Smooth muscle cell of the umbilical artery (primary cell): ENCODE measurements at places on chromosomes 2 and 18. TPM values are rescaled to one million over a fixed set of nuclear protein-coding genes. Genes with fewer than 3 reads are reported as not detected.

Gene SIX2
- 0.05 TPM in 1 of 2 replicates, not detected in the other for total RNA-seq

Gene ANKRD62
- not detected in 2 replicates for total RNA-seq

Gene RTKN
- 14.6 and 17.6 TPM in 2 replicates for total RNA-seq

Gene CYP27C1
- total RNA-seq = not detected in 2 replicates

Gene DAW1
- total RNA-seq = 0.59 and 2.4 TPM in 2 replicates

Gene TNFRSF11A
- under 0.01 and 0.14 TPM in 2 replicates for total RNA-seq

Gene SCLY
- total RNA-seq = 14.8 and 16.9 TPM in 2 replicates

Gene SCYGR4
- total RNA-seq = not detected in 2 replicates

Gene ONECUT2
- under 0.01 and 0.05 TPM in 2 replicates for total RNA-seq

Gene AQP12B
- total RNA-seq = not detected in 2 replicates

Gene RNF149
- 43.0 and 49.9 TPM in 2 replicates for total RNA-seq

Gene ARHGAP25
- 0.18 and 0.30 TPM in 2 replicates for total RNA-seq

Gene HOXD12
- total RNA-seq = not detected in 2 replicates

Gene GDF7
- under 0.01 and 0.05 TPM in 2 replicates for total RNA-seq

Gene IL18RAP
- total RNA-seq = not detected in 2 replicates

Gene SPATA3
- not detected in 2 replicates for total RNA-seq

Gene POTEJ
- not detected in 2 replicates for total RNA-seq

Gene TFCP2L1
- total RNA-seq = not detected in 2 replicates

Gene DNER
- total RNA-seq = 0.30 and 0.74 TPM in 2 replicates

Gene PRSS56
- not detected in 2 replicates for total RNA-seq

Gene ASB3
- total RNA-seq = 28.0 and 31.8 TPM in 2 replicates

Gene ALLC
- total RNA-seq = not detected in 2 replicates

Gene LONRF2
- 0.32 and 1.2 TPM in 2 replicates for total RNA-seq

Gene TEKT4
- not detected in 2 replicates for total RNA-seq

Gene LYG1
- total RNA-seq = 0.14 TPM in 1 of 2 replicates, not detected in the other

Gene STAT4
- 1.5 and 2.8 TPM in 2 replicates for total RNA-seq

Gene SPP2
- total RNA-seq = not detected in 2 replicates

Gene NYAP2
- not detected in 2 replicates for total RNA-seq

Gene FOSL2
- total RNA-seq = 56.2 and 57.6 TPM in 2 replicates

Gene SP100
- 86.1 and 146 TPM in 2 replicates for total RNA-seq

Gene GRB14
- 0.30 and 1.7 TPM in 2 replicates for total RNA-seq

Gene PHOSPHO2
- total RNA-seq = 1.5 and 1.8 TPM in 2 replicates
